ENCODE measurements at places on chromosomes 11 and 22.

GRCh38 chr11:85109141-85109540 lies 518.0 kb downstream of the DLG2 start:
- DNase-seq, result no peak

- DNase-seq, result no peak
These were observed 1285.4 kb upstream of the TENM4 start for GRCh38 chr11:80726236-80726635.

DNA sequence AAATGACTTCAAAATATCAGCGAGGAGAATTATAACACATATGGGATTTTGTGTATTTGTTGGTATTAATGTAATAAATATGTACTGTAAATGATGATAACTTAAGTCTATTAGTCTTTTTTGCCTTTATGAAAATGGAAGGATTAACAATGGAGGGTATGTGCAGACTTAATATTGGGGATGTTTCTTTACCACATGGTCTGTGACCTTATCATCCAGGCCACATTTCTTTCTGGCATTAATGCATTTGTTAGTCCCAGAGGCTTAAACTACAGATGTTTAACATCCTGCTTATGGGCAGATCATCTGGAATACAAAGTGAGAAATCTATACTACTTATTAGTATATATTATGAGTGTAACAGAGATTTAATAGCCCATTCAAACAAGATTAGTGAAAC lies 64.6 kb downstream of the SOX6 start:
- DNase-seq, result no peak

DNA sequence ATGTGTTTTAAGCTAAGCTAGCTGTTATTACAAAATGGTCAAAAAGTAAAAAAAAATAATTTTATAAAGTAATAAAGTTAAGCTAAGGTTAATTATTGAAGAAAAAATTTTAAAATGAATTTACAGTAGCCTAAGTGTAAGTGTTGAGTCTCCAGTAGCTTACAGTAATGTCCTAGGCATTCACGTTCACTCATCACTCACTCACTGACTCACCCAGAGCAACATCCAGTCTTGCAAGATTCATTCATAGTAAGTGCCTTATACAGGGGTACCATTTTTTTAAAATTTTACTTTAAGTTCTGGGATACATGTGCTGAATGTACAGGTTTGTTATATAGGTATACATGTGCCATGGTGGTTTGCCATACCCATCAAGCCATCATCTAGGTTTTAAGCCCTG lies 11.6 kb upstream of the OOSP4B start:
- DNase-seq, result no peak
